ENCODE measurements at places on chromosomes 12 and 14.

GRCh38 chr14:24198814-24199524 lies 3.7 kb upstream of the TM9SF1 start:
- no peak for DNase-seq

DNA sequence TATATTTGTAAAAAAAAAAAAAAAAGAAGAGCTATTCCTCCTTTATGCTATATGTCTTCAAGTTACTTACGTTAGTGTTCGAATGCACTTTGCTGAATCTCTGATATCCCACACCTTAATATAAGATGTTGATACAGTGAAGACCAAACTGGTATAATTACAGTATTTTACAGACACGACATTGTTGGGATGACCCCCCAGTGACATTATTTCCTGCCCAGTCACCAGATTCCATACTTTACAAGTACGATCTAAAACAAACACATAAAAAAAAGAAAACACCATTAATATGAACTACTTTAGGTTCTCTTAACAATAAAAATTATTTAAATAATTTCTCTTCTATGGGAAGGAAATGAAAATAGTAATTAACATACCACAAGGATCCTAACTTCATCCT lies 133.4 kb downstream of the KIF21A start:
- DNase-seq: no peak

GRCh38 chr14:56147986-56148901 lies 30.0 kb downstream of the PELI2 start:
- no peak for DNase-seq

GRCh38 chr14:104603711-104604401 lies 716 bp downstream of the TMEM179 start:
- DNase-seq: no peak

GRCh38 chr12:64678835-64679234 lies 68.5 kb downstream of the RASSF3 start:
- DNase-seq: no peak

- DNase-seq: no peak
These were observed 213.2 kb downstream of the C12orf50 start for GRCh38 chr12:87815771-87816585.

- no peak for DNase-seq
These were observed 22.3 kb downstream of the IFT43 start for GRCh38 chr14:76007852-76008251.

DNA sequence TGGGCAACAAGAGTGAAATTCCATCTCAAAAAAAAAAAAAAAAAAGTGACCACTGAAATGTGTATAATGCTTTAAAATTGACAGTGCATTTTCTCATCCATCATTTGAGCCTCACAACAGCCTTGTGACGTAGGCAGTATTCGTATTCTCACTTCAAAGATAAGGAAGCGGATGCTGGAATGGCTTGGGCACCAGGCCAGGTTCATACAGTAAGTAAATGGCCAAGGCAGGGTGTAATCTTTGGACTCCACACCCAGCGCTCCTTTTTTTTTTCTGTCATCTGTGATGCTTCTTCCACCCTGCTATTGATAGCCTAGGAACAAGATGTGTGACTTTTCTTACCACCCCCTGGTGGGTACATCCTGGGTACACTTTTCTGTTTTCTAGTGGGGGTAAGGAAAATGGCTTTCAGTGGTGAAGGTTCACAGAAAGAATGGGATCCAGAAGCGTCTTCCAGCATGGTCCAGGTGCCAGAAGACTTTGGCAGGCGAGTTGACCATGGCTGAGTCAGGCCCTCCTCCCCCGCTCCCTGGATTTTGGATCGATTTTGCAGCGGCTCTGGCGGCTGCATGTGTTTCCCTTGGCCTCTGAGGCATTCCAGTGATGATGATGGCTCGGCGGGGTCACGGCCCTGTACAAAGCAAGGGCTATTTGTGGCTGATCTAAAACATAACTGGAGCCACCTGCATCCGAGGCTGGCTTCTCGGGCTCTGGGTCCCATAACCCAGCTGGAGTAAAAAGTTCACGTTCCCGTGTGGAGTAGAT lies 110.6 kb downstream of the CACNA1C start:
- no peak for DNase-seq

DNA sequence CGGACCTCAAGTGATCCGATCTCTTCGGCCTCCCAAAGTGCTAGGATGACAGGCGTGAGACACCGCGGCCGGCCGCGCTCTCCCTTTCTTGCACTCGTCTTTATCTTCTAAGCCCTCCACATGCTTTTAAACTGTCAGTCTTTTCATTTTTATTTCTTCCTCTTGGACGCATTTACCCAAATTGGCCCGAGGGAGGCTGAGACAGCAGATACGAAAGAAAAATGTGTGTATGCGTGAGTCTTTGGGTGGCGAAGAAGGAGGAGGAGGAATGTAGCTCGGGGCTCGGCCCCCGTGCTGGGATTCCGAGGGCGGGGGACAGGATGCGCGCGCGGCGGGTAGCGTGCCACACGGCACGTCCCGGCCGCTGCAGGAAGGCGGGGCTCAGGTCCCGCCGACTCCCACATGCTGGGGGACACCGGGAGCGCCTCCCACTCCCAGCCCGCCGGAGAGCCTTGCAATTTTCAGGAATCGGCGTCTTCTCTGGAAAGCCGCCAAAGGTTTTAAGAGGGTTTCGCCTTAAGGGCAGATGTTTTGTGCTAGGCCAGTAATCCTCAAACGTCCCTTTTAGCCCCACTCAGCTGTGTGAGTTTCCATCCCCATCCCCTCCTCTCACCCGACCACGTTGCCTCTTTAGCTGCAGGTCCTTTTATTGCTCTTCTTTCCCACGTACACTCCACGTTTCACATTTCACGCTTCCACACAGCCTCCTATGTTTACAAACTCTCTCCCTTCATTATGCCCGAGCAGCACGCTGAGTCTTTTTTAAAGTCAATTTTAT lies 34.7 kb upstream of the SLC2A3 start:
- no peak for DNase-seq

- no peak for DNase-seq
These were observed 400.7 kb downstream of the DAD1 start for GRCh38 chr14:22188318-22188717.

DNA sequence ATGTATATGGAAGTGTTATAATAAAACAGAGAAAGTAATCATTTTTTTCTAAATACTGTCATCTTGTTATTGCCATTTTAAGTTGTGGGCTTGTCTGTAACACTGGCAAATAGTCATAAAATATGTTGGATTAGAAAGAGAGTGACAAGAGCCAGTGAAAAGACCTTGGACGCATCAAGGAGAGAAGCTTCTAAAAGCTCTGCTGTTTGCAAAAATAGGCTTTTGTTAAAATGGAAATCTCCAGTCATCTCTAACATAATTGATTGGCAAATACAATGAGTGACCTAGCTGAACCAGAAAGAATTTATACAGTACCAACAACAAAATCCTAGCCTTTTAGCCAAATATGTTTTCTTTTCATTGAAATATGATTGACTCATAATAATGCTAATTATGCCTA lies 245.8 kb upstream of the RMST start:
- no peak for DNase-seq

DNA sequence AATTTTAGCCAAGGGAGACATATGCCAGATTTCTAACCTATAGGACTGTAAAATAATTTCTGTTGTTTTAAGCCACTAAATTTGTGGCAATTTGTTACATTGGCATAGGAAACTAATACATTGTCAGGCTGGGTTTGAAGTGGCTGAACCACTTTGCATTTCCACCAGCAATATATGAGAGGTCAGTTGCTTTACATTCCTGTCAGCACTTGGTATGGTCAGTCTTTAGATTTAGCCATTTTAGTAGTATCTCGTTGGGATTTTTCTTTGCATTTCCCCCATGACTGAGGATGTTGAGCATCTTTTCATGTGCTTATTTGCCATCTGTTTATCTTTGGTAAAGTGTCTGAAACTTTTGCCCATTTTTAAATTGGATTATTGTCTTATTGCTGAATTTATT lies 3.9 kb downstream of the PALS1 start:
- no peak for DNase-seq

- DNase-seq: no peak
These were observed 64.1 kb upstream of the HIF1A start for GRCh38 chr14:61631045-61631687.

- DNase-seq: no peak
These were observed 266.7 kb upstream of the AMIGO2 start for GRCh38 chr12:47346251-47347019.

DNA sequence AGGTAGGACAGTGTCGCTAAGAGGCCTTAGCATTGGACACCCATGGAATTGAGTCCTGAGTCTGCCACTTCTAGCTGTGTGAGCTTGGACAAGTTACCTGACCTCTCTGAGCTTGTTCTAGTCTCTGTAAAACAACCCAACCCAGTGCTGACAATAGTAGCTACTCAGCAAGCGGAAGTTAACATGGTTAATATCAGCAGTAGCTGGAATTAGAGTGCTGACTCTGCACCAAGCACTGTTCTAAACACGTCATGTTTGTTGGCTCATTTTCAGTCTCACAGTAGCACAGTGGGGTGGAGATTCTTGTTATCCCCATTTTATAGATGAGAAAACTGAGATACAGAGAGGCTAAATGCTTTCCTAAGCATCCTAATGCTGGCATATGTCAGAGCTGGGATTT lies 47.5 kb upstream of the RIN3 start:
- no peak for DNase-seq

DNA sequence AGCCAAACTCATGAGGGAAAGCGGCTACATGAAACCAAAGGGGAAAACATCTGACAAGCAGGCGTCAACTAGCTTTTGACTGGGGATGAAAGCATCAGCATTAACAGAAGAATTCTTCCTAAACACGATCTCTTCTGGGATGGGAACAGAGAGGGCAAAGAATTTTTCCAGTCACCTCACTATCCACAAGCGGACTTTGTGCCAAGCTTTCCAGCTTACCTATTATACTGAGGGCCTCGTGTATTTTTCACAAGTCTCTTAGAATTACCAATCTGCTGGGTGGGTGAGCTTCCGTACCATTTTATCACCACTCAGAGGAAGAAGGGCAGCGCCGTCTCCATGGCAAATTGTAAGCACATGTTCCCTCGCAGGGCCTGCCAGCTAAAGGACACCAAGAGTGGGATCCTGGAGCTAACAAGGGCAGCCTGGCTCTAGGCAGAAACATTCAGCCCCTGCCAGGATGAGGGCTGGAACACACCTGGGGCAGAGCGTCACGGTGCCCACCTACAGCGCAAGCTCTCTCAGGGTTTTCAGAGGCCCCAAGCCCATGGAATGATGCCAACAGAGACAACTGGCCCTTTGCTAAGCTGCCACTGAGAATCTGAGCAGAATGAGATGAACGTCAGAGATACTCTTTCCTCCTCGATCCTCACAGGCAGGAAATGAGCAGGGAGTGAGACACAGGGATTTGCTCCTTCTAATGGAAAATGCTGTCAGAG lies 74.6 kb downstream of the CHGA start:
- no peak for DNase-seq

- no peak for DNase-seq
These were observed 154.1 kb upstream of the GRIP1 start for GRCh38 chr12:66832997-66833396.

DNA sequence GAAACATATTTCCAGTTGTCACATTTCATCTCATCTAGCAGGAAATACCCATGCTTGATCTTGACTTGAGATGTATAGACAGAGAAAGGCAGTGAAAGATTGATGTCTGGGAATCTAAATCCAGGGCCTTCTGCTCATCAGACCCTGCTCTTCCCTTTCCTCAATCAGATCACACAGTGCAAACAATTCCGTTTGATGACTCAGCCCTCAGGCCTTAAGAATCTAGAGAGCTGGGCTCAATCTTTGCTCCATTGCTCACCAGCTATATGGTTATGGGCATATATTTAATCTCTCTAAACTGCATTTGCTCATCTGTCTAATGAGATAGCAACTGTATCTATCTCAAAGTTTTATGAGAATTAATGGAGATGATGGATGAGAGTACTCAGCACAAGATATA lies 201.8 kb upstream of the CCDC196 start:
- no peak for DNase-seq

DNA sequence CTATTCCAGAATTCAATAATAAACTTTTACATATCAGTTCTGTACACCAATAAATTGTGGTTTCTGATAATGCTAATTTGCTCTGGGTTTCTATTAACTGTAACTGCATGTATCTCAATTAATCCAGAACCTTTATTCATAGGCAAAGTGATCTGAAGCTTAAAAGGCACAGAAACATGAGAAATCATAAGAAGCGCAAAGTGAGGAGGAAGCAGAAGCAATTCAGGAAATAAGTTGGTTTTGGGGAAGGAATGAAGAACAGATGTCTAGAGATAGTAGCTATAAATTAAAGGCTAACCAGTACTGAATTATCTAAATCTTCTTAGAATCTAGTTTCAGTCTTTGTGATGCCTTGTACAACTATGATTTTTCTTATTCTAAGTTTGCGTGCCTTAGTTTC lies 24.6 kb downstream of the KERA start:
- DNase-seq: no peak

DNA sequence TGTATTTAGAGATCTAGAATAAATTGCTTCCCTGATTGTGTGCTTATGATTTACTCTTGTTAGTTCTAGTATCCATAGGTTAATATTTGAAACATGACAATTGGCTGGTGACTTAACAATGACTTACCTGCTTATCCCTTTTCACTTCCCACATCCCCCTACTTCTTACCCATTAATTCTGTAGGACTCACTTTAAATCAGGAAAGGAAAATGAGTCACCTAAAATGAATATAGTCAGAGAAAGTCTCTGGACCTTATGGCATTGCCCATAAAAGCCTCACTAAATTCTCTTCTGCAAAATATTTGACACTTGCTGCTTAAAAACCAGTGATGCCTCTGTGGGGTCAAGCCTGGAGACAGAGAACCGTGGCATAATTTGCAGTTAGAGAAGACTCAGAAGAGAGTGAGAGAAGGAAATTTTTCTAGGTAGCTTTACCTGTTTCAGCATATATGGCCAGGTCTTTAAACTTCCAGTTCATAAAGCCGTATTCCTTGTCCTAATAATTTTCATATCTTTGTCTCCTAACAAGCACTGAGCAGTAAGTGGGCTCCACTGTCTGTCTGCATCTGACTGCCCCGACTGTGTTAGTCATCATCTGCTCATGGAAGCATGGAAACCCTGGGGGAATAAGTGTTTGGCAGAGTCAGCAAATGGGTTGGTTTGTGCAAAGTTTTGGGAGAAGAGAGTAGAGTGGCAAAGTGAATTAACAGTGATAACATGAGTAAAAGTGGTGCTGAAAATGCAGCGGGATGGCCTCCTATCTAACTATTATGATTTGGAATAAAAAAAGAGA lies 294.4 kb downstream of the AKAP6 start:
- no peak for DNase-seq

DNA sequence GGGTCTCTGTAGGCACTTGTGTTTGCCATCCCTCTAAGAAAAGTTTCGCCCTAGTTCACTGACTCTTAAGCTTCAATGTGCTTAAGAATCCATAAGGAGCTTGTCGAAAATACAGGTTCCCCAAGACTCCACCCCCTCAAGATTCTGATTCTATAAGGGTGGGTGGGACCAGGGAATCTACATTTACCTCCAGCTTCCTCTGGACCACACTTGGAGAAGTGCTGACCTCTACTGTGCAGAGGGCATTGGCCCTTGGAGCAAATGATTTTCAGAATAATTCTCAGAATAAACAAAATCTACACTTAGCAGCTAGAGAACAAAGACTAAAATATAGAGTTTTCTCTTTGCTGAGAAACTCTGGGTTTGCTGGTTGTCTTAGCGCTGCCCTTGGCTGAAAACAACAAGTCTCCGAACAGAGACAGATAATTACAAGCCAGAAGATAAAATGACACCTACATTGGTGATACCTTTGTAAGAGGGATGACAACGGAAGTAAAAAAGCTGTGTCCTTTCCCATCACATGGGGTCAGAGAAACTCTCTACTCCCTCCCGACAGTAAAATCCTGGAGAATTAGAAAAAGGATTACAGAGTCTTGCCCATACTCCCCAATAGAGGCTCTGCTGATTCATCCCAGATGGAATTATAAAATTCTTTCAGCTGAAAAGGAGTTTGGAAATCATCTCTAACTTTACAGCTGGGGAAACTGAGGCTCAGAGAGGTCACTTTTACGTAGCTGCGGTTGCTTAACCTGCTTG lies 4.8 kb downstream of the TGFB3 start:
- DNase-seq: no peak
